Activated T-helper 9 cell treated with anti-CD3 and anti-CD28 coated beads, Interleukin-2, amount 50 U/mL, for 16 hours (primary cell): ENCODE measurements at places on chromosomes 11 and 22.

DNA sequence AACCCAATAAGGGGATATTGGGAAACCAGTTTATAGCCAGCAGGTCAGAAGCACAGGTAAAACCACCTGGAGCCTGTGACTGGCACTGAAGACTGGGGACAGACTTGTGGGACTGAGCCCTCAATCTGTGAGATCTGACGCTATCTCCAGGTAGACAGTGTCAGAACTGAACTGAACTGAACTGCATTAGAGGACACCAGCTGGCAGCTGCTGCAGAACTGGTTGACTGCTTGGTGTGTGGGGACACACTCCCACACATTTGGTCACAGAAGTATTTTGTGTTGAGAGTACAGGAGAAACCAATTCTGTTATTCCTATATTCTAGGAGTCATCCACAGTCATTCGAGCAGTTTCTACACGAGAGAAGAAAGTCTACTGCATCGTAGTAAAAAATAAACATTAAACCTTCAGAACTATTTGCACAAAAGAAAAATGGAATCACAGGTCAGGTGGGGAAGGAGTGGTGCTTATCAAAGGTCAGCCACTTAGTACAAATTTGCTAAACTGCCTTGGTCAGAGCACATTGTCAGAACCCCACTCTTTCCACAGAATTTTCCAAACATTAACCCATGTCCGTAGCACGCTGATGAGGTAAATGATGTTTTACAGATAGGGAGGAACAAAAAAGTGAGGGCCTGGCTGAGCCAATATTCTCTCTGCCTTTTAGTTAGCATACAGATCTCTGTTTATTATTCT is 77.2 kb downstream of the SIK3 start:
- DNase-seq = no peak

DNA sequence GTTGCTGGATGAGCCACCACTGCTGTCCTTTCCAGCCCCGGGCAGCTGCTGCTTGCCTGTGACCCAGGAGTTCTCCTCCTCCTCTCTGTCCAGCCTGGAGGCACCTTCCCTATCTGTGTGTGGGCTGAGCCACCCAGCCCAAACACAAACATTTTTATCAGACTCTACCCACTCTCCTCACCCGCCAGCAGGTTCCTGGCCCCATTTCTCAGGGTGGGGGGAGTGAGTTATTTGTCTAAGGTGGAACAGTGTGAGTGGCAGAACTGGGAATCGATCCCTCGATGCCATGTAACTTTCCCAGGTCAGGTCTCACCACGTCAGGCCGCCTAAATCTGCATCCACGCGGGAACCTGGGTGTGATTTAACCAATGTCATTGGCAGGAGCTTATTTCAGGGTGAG is 20.8 kb upstream of the SMIM38 start:
- no peak for DNase-seq

- DNase-seq = no peak
Measured at GRCh38 chr11:60761436-60762190, 4.9 kb downstream of the MS4A15 start.

- no peak for DNase-seq
Measured at GRCh38 chr11:34464591-34465051, 25.9 kb downstream of the CAT start.

DNA sequence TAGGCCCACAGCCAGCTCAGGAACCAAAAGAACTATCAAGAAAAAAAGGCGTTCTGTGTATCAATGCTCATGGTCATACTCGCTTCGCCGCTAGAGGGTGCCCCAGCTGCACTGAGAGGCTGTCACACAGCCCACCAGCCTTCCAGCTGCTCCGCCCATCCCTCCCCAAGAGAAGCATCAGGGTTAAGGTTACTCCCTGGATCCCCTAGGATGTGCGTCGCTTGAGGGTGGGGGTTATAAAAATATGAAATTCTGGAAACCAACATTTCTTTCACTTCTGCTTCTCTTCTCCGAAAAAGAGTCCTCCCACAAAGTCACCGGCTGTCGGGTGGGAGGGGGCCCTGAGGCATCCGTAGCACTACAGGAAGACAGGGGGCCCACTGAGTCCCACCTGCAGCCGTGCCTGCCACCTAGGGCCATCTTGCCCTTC is 1.7 kb downstream of the CBX6 start:
- peak; percentile 82 for DNase-seq

GRCh38 chr11:125271483-125272091 is 107.0 kb downstream of the PKNOX2 start:
- DNase-seq = no peak

DNA sequence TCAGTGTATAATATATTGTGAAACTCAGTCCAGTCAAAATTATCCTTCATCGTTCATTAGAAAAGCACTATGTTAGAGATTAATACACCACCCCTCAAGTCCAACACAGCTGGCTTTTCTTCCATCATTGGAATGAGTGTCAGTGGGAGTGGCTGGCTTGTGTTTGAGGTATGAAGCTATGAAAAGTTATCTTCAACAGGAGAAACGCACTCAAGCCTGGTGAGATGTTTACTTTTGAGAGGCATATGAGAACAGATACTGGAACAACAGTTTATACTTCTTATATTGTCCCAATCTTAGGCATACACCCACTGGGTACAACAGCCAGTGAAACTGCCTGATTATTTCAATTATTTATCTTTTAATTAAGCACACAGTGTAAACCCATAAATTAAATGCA is 34.3 kb downstream of the PLEKHB1 start:
- DNase-seq = no peak

GRCh38 chr11:75802021-75802912 is 12.7 kb upstream of the UVRAG start:
- DNase-seq = no peak

DNA sequence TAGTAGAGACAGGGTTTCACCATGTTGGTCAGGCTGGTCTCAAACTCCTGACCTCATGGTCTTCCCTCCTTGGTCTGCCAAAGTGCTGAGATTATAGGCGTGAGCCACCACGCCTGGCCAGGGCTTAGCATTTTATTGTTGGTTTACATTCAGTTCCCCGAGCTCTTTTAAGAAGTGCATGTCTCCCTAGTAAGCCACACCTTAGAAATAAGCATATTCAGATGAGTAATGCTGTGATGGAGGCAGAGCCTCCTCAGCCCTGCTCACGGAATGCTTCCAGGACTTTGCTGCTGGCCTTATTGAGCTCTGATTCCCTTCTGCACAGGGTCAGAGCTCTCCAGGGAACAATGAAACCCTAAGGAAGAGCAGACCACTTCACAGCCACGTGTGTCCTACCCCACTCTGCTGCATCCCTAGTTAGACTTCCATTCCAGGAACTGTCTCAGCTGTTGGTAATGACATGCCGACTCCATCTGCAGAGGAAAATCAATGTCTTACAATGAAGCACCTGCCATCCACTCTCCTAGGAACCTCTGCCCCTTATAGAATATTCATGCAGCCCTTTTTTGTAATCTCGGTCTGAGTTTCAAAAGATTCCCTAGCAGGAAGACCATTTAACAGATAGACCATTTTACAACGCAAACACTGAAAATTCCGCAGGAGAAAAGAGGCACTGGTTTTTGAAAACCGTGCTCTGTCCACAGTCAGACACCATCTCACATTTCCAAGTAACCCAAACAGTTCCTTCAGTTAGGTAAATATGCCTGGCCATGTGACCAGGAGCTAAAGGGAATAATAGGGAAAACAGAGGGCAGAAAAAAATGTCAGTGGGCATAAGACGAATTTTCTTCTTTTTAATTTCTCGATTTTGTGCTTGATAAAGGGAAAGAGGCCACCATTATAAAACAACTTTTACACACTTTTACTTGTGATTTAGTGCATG is 1.7 kb upstream of the JAM3 start:
- no peak for DNase-seq

DNA sequence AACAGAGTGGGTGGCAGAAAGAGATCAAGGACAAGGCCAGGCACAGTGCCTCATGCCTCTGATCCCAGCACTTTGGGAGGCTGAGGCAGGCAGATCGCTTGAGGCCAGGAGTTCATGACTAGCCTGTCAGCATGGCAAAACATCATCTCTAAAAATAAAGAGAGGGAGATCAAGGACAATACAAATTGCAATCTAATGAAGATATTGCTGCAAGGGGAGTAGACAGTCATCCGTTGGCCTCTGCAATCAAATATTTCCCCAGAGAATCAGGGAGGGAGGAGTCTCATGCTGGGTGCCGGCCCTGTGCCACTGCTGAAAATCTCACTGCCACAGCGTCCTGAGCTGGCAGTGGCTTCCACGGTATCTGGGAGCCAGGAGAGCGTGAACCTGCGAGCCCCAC is 19.4 kb upstream of the IL17RA start:
- no peak for DNase-seq

GRCh38 chr11:4436411-4436810 is 12.7 kb upstream of the OR52K2 start:
- DNase-seq = no peak

DNA sequence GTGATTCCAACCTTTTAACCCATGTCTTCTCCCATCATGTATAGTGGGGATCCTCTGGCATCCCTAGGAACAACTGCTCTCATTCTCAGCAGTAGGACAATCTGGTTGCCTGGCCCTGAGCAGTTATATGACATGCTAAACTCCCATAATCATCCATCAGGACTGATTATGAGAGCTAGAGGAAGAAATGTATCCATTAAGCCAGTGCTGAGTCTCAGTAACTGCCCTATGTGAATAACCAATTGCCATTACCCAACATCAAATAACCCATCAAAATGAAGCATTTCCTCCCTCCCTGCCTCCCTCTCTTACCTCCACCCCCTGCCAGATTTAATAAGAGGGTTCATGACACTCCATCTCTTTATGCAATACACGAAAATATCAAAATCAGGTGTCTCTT is 277.6 kb downstream of the NXPE2 start:
- no peak for DNase-seq

GRCh38 chr22:24376586-24376985 is 50.8 kb upstream of the ADORA2A start:
- DNase-seq = no peak

DNA sequence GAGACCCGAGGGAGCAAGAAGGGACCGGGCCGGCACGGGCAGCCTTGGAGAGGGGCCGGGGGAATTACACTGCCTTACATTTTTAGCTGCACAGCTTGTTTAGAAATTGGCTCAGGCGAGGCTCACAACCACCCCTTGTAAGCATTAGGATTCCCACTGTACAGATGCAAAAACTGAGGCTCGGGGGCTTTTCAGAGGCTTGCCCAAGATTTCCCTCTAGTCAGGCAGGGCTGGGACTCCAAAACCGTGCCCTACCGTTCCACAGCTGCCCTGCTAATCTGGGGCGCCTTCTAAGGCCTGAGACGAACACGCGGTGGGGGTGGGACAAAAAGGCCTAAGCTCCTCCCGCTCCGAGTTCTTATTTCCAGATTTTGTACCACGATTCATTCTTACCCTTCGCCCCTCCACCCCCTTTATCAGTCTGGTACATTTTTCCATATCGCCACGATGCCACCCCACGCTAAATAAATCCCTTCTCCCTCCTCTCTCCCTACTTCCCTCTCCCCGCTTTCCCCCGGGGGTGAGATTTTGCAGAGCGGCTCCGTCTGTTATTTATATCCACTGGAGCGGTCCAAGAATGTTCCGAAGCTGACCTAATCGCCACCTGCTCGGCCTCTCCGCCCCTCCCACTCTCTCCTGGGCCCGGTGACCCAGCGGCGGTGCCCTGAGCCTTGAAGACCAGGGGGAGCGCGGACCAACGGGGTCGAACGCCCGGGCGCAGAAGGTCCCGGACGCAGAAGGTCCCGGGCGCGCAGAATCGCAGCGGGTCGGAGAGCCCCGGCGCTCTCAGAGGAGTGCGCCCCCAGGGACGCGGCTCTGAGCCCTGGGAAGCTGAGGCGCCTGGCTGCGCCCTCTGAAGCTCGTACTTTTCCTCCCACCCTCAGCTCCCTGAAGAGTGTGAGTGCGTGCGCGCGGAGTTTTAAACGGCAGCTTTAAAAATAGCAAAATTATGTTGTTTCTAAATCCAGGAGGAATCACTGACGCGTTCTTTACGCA is 764 bp upstream of the PACSIN3 start:
- DNase-seq = no peak

GRCh38 chr11:13339195-13340153 is 61.9 kb downstream of the BMAL1 start:
- no peak for DNase-seq

DNA sequence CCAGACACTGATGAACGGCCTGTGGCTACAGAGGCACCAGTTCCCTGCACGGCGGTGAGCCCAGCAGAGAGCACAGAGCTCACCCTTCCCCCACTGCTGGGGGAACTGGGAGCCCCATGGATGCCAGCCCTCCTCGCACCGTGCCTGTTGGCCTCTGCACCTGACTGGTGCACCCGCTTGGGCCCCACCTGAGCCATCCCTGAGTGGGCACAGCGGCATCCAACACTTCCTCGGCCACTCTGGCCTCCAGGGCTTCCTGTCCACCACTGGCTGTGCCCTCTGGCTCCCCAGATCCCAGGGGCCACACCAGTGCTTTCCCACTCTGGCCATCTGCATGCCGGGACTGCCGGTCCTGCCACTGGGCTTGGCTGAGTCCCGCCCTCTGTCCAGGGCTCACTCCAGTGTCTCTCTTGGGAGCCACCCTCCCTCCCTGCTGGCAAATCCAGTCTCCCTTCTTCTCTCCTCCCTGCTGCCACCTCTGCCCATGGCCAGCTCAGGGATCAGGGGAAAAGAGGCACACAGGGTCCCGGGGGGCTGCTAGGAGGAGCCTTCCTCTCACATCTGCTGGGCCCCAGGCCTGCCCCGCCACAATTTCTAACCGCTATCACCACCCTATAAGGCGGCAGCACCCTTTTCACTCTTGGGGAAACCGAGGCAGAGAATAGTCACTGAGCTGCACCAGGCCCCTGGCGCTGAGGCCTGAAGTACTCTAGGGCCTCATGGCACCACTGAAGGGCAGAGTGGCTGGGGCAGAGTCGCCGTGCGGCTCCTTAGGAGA is 33.0 kb downstream of the GNB1L start:
- DNase-seq = no peak

DNA sequence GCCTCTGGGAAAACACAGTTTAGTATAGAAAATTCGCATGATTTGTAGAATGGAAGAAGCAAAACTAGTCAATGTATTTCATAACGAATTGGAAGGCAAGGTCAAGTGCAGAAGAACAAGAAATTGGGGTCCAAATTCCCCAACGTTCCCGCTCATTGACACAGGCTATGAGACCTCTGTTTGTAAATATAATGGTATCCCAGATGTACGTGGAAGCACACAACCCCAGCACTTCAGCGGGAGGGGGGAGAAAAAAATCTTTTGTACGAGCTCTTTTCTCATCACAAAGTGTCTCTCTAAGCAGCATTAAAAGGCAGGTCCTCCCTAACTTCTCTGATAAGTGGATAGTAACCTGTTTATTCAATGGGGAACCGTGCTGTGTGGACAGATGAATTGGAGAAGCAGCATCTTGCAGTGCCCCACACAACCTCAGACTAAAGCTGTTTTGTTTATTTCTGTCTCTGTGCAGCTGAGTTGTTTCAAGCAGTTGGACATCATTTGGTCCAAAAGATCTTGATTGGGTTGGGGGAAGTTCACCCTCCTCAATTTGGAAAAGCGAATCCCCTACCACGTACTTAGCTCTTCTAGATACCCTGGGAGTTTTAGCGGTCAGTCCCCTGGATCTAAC is 1.1 kb upstream of the GAB2 start:
- no peak for DNase-seq

GRCh38 chr11:16981651-16982194 is 32.5 kb downstream of the PLEKHA7 start:
- DNase-seq = no peak
